Fibroblast of villous mesenchyme (primary cell): ENCODE measurements at places on chromosomes 11 and 22. TPM values are rescaled to one million over a fixed set of nuclear protein-coding genes. Genes with fewer than 3 reads are reported as not detected.

Gene SLC17A6
- not detected in 2 replicates for total RNA-seq

GRCh38 chr11:47552056-47552565, 821 bp downstream of the CELF1 start:
- peak; percentile 58 for DNase-seq

GRCh38 chr11:26553182-26553581, 18.9 kb downstream of the MUC15 start:
- DNase-seq = no peak

- DNase-seq = peak; percentile 64
Measured at GRCh38 chr11:77801477-77801876, 19.0 kb downstream of the RSF1 start.

GRCh38 chr11:34464591-34465051, 25.9 kb downstream of the CAT start:
- peak; percentile 18 for DNase-seq

- DNase-seq = no peak
Measured at GRCh38 chr11:57513452-57513795, 2.1 kb downstream of the SLC43A1 start.

DNA sequence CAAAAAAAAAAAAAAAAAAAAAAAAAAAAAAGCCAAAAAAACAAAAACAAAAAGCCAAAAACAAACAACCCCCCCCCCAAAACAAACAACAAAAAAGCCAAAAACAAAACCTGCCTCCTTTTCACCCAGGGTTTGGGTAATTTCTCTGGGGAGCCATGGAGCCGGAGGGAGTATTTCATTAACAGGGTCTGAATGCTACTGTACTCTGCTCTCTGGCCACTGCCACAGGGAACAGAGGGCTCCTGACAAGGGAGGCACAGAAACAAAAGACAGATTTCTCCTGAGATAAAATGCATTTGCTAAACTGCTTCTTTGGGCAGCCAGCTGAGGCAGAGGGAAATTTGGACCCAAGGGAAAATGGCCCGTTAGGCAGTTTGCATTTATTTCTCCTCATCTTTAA, 266.0 kb upstream of the SYN3 start:
- no peak for DNase-seq

Gene YPEL1
- total RNA-seq = under 0.01 TPM in 2 replicates

Gene IGSF22
- under 0.01 and 1.3 TPM in 2 replicates for total RNA-seq

DNA sequence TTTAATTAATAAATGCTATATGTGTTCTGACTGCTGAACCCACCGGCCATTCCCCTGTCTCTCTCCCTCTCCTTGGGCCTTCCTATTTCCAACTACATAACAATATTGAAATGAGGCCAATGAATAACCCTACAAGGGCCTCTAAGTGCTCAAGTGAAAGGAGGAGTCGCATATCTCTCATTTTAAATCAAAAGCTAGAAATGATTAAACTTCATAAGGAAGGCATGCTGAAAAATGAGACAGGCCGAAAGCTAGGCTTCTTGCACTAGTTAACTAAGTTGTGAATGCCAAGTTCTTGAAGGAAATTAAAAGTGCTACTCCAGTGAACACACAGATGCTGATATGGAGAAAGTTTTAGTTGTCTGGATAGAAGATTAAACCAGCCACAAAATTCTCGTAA, 109.2 kb downstream of the TSPAN18 start:
- DNase-seq = no peak

DNA sequence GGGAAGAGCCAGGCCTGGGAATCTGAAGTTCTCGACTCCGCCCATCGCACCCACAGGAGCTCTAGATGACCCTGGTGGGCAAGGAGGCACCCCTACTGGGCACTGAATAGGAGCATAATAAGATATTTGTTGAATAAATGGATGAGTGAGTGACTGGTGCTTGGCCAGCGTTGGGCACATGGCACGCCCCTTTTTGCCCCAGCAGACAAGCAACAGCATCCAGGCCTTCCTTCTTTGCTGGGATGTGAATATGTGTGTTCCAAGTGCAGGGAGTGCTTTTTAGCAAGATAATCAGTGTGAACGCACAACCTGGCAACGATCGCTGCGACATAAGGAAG, 443 bp upstream of the CELF1 start:
- no peak for DNase-seq

DNA sequence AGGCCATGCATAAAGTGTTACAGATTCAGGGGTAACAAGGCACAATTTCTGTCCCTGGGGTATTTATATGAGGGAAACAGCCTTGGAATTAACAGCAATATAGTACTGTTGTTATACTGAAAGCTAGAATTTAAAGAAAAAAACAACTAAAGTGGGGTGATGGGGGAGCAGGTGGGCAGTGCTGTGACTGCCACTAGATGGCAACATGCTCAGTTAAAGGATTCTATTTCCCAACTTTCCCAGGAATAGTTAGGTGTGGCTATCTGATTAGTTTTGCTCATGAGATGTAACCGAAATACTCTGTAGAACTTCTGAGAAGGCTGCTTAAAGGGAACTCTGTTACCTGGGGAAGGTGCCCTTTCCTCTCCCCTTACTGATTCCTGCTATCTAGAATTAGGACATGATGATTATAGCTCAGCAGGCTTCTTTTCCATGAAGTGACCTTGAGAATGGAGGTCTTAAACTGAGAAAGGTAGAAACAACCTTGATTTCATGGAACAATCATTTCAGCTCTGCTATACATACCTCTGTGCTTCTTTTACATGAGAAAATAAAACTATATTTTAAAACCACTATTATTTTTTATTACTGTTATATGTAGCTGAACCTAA, 102.6 kb downstream of the RELT start:
- peak; percentile 47 for DNase-seq
